ENCODE measurements at places on chromosomes 4 and X.

DNA sequence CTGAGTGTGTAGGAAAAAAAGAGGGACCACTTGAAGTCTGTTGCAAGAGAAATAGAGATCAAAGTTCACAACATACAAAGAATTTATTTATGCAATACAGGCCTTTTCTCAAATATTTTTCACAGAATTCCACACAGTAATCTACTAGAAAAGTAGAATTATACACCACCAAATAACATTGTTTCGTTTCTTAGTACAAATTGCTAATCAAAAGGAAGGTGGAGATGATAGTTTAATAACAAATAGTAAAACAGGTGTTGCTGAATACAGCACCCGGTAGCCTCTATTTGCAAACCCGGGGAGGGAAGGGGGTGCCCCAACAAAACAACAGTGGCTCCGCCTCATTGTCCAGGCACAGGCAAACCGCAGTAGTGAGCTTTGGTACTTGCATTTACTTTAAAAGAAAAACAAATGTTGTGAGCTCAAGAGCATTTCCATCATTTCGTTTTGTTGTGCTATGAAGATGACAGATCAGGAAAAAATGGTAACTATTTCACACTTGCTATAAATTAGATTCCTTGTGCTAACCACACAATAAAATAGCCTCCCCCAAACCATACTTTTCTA is 186.4 kb downstream of the DCLK2 start:
- no peak for DNase-seq

DNA sequence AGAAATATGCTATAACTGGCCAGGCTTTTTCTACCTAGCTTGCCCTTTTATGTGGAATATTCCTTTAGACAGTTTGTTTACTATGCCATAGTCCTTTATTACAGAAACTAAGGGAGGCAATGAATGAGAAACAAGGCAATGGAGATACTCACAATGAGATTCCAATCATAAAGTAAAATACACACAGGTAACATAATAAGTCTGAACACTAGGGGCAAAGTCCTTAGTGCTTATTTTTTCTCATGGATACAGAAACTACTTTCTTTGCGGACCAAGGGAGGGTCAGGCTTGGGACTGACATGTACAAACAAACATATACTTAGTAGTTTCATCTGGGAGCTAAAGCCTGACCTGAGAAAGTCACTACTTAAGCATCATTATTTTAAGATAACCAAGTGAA is 16.0 kb upstream of the UGT8 start:
- no peak for DNase-seq

GRCh38 chr4:147994491-147995385 is 262.9 kb downstream of the ARHGAP10 start:
- DNase-seq: no peak

GRCh38 chrX:86295293-86295692 is 147.0 kb downstream of the DACH2 start:
- no peak for DNase-seq

DNA sequence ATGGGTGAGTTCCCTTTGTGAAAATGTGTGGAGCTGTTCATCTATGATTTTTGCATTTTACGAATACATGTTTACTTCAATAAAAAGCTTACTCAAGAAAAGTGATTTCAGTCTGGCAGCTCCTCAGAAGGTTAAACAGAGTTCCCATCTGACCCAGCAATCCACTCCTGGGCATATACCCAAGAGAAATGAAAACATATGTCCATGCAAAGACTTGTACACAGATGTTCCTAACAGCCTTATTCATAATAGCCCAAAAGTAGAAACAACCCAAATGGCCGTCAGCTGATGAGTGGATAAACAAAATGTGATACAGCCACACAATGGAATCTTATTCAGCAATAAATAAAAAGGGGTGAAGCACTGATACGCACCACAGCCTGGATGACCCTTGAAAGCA is 20.8 kb downstream of the CLCN4 start:
- DNase-seq: no peak

- no peak for DNase-seq
Observed at GRCh38 chrX:4240541-4241194, 527.2 kb upstream of the PRKX start.

- DNase-seq: no peak
Observed at GRCh38 chrX:106931831-106932491, 11.8 kb downstream of the CLDN2 start.

GRCh38 chr4:738781-739280 is 33.2 kb downstream of the PCGF3 start:
- no peak for DNase-seq

GRCh38 chrX:17012465-17012864 is 66.0 kb downstream of the REPS2 start:
- no peak for DNase-seq
